ENCODE measurements at places on chromosomes 13 and 19.

- no peak for DNase-seq
Observed at GRCh38 chr19:37654118-37654517, 1.1 kb downstream of the ZFP30 start.

GRCh38 chr19:17302391-17303166, 646 bp downstream of the ABHD8 start:
- DNase-seq: peak; percentile 60

DNA sequence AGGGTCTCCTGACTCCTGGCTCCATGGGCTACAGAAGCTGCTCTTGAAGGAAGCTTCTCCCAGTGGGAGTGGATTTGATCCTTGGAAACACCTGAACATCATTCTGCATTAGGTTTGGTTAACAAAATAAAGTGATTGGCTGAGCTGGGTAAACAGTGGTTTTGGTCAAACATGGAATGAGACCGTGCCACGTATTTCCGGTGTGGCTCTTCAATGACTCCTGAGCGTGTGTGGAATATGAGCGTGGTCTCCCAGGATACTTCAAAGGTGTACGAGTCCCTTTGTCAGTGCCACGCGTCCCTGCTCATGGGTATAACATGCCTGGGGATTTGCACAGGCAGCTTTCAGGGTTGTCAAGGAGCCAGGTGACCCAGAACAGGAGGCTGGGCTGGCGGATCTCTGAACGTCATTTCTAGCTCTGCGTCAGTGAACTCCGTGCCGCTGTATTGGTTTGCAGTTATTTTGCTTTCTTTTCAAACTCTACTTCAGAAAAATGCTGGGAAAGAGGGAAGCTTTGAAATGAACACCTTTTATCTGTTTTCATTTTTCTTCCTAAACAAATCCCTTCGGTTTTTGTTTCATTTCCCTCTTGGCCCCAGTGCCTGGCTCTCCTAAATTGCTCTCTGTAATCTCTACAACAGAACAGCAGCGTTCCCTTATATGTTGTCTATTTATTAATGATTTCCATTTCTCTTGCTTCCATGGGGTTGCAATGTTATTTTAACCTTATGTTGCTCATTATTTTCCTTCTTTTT, 26.3 kb upstream of the GJB6 start:
- DNase-seq: no peak

GRCh38 chr19:4354897-4355296, 11.5 kb downstream of the MPND start:
- DNase-seq: no peak

DNA sequence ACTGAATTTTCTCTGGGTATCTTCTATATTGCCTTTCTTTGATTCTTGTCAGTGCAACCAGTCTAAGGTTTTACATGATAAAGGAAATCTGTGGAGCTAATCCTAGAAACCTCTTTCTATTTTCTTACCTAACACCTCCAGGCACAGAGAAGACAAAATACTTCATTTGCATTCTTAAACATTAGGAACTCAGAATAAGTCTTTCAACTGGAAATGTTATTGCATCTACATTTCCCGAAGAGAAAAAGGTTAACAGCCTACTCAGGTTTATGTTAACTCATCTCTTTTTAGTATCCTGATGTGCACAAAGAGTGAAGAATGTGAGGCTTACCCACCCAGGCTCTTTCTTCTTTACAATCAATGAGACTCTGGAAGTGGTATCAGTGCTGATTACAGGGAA, 106.7 kb downstream of the PCCA start:
- no peak for DNase-seq

GRCh38 chr13:81446441-81446840, 1105.5 kb upstream of the SPRY2 start:
- DNase-seq: no peak

GRCh38 chr13:63198071-63198470, 1782.4 kb upstream of the PCDH20 start:
- no peak for DNase-seq

DNA sequence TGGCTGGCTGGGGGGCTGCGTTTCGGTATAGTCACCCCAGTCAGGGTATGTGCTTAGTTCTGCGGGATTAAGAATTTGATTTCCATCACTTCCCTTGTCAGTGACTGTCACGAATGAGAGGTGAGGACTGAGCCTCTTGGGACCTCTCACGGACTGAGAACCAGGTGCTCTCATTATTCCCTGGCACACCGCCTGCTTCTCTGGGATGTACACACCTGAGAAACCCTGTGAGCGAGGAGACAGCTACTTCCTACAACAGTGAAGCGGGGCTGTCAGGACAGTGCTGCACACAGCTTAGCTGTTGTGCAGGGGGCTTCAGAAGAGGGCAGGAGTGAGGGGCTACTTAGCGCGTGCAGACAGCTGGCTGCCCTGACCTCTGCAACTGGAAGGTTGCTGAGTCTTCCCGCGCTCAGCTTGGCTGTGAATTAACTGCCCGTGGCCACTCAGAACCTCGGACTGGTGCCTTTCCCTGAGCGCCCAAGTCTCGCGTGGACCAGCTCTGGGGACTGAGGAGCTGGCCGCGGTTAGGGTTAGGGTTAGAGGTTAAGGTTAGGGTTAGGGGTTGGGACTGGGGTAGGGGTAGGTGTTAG, 65.3 kb upstream of the MCF2L start:
- DNase-seq: no peak

GRCh38 chr19:45827459-45828093, 12.5 kb upstream of the RSPH6A start:
- DNase-seq: no peak

DNA sequence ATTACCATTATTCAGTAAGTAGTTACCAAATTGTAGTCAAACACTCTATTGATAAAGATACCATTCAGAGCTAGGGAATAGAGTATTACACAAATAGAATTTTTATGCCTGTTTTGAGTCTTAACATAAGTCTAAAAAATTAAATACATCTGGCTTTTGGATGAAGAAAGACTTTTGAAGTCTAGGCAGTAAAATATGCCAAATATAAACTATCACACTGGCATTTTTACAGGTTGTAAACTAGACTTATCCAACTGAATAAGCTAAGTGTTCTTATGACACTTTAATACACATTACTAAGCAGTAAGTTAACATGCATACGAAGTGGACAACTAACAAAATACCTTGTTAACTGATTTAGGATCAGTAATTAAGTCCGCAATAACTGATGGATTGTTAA, 108.9 kb downstream of the MAB21L1 start:
- no peak for DNase-seq

DNA sequence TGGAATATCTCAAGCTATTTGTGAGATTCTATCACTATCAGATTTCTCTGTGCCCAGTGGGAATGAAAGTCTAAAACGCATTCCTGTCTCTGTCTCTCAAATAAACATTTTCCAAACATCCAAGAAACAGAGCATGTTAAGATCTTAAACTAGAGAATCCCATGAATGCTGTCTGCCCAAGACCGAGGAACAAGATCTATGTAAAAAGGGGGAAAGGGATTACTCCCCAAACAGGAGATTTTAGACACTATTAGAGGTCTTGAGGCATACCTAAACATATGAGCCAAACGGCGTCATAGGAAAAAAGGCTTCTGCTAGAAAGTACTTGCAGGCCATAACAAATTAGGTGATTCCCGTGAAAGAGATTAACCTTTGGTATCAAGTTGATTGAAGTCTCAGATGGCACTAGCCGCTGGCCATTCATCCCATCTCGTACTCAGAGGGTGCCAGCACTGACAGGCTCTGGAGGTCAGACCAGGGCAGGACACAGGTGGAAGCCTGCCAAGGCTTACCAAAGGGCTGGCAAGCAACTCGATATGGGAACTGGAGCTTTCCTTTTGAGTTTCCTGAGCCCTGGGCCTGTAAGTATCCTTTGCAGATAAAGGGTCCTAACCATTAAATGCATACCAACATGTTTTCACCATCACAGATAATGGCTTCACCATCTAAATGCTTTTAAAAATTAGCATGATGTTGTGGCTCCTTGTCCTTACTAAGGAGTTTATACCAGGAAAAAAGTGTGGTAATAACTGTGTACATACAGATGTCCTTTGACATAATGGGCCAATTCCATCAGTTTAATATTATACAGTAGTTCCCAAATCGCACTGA, 225.2 kb downstream of the FOXO1 start:
- DNase-seq: no peak

GRCh38 chr13:94765814-94766213, 53.5 kb upstream of the SOX21 start:
- DNase-seq: no peak

All from suppressor macrophage (primary cell).